Activated CD4-positive, CD25-positive, alpha-beta regulatory T cell (primary cell): ENCODE measurements at places on chromosomes 7 and 10.

DNA sequence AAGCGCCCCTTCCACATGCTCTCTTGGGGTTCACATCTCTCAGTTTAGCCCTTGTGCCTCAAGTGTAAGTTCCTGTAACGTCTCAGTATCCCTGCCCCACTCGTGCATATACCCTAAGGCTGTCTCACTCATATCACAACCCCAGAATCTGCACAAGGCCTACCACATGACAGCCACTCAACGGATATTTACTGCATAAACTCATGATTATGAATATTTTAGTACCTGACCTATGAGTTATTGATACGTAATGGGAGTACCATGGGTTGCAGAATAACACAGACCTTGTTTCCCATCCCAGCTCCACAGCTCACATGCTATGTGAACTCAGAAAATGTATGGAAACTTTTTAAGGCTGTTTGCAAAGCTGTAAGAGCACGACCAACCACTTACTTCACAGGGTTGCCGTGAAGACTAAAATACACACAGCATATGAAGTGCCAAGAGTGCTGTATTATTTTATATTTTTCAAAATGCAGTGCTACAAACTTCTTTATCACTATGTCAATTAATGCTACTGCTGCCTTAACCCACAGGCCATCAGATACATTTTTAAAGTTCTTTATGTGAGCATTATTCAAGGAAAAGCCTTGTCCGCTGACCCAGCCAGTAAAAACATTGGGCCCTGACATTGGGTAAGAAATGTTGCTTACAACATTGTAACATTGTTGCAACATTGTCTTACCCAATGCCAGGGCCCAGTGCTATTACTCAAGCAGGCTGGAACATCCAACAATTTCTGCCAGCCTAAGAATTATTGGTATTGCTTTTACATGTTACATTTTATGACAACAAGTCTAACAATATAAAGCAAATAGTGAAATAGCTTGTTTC is 97.2 kb downstream of the JAZF1 start:
- no peak for DNase-seq

DNA sequence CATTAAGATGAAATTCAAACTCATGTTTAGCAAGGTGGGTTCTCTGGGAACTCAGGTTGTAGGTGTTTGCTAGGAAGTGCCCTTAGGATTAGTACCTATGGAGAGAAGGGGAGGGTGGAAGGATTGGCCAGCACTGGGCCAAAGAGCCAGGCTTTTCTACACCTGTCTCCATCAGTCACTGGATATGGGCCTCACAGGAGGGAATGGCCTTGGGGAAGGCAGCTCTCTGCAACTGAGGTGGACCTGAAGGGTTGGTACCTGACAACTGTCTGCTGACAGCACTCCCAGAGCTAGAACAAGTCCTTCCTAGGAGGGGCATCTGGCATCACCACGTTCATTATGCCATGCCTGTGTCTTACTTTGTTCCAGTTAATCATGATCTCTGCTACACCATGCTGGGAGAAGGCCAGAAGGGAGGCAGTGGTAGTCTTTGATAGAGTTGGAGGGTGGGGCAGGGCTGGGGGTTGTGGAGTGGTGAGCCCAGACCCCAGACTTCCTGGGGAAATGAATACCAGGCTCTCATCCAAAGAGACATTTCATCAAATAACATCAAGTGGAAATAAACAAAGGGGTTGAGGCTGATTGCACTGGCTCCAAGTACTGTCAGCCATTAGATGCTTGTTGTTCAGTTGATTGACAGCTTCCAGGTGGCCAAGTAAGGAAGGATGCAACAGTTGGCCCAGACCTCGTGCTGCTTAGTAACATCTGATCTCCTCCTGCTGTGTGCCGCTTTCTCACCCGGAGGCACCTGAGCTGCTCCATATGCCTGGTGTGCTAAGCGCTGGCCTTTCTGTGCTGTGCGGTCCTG is 70.6 kb upstream of the PIK3CG start:
- no peak for DNase-seq

DNA sequence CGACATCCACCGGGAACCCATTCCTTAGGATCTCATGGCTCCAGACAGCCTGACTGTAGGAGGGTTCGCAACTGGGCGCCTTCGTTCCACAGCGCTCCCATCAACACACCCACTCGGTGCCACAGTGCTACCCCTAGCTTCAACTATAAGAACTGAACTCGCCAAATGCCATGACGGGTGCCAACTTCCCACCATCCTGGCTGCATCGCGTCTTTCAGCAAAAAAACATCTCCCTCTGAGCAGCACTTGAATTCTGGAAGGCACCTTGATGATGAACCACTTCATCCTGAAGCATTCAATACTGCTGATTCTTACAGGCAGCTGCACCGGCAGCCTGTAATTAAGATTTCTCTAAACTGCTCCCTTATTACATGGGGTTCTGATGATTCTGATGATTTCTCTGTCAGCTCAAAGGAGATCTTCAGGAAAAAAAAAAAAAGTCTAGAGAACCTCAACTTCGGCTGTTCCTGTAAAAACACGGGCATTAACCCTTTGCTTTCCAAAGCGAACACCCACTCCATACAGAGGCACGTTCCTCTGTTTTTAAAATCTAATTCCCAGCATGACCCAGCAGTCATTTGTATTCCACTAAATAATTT is 1.3 kb downstream of the CYTH3 start:
- DNase-seq: no peak

DNA sequence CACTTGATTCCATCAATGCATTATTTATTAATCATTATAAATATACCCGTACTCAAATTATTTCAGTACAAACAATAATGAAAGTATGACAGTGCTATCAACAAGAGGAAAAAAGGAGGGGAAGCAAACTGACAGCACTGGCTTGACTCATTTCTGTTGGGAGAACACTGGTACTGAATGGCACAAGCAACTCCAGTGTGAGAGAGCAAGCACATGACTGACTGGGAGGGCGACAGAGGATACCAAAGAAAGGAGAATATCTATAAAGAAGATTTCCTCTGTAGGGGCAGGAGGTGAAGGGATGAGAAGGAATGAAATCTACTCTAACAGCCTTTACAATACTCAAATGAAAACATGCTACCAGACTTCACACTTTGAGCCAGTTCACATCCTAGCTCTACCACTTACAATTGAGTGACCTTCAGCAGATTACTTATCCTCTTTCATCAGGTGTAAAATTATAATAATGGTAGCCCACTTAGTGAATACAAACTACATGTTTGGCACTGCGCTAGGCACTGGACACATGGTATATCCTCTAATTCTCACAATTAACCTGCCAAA is 1.5 kb downstream of the USP54 start:
- no peak for DNase-seq

DNA sequence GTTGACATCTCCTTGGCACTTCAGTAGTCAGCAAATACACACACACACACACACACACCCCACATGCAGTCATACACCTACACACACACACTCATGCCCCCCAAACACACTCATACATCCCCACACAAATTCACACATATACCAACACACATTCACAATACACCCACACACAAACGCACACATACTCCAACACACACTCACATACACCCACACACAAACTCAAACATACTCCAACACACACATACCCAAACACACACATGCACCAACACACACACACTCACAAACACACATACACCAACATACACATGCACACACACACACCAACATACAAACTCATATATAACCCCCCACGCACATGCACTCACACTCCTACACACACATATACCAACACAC is 31.4 kb upstream of the CHST15 start:
- DNase-seq: no peak

- DNase-seq: no peak
Observed at GRCh38 chr7:23404546-23405239, 65.6 kb downstream of the IGF2BP3 start.

GRCh38 chr10:126272526-126272925 is 115.8 kb downstream of the ADAM12 start:
- DNase-seq: no peak
